ENCODE measurements at places on chromosomes 3 and 15.
A peak's percentile ranks its signal among the peaks of the same experiment; 100 is the strongest.

- DNase-seq = no peak
Measured at GRCh38 chr3:29711255-29711771, 430.4 kb downstream of the RBMS3 start.

- peak; percentile 75 for DNase-seq
Measured at GRCh38 chr3:101868534-101869464, 19.5 kb downstream of the NFKBIZ start.

GRCh38 chr3:12005951-12006625 lies 1.9 kb downstream of the SYN2 start:
- DNase-seq = no peak

GRCh38 chr3:72270072-72270681 lies 485.2 kb upstream of the PROK2 start:
- DNase-seq = peak; percentile 96
